Esophagus squamous epithelium (tissue), 5 donors: ENCODE measurements at places on chromosomes 16 and 17.

GRCh38 chr17:79672496-79672895 is 58.2 kb upstream of the ENPP7 start:
- no peak for DNase-seq

DNA sequence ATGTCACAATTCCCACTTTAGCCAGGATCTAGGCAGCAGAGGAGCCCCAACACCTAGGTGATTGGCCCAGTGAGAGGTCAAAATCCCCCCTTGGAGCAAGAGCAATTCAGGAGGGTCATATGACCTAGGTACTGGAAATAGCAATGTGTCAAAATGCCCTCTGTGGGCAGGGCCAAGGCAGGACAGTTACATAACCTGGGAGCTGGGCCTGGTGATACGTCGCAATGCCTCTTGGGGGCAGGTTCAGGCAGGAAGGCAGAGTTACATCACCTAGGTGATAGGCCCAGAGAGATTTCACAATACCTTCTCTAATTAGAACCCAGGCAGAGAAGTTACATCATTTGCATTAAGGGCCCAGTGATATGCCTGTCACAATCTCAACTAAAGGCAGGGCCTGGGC is 1906.3 kb downstream of the TP53TG3F start:
- no peak for DNase-seq

DNA sequence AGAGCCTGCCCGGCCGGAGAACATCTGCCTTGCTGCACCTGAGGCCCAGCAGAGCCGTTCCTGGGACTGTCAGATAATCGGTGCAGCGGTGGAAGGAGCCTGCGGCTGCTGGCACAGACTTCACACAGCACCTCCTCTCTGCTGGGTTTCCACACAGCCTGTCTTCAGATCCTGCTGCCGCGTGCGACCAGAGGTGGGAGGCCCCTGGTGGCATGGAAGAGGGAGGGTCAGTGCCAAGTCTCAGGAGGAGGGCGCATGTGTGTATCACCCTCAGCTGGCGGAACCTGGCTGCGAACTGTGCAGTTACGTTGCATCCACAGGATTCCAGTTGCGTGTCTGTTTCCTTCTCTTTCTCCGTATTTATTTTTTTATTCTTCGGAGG is 3.3 kb downstream of the CDK5R1 start:
- DNase-seq = no peak

- DNase-seq = no peak
Measured at GRCh38 chr17:77907497-77908461, 50.7 kb upstream of the TNRC6C start.

- no peak for DNase-seq
Measured at GRCh38 chr17:21249920-21250703, 3.1 kb downstream of the NATD1 start.

DNA sequence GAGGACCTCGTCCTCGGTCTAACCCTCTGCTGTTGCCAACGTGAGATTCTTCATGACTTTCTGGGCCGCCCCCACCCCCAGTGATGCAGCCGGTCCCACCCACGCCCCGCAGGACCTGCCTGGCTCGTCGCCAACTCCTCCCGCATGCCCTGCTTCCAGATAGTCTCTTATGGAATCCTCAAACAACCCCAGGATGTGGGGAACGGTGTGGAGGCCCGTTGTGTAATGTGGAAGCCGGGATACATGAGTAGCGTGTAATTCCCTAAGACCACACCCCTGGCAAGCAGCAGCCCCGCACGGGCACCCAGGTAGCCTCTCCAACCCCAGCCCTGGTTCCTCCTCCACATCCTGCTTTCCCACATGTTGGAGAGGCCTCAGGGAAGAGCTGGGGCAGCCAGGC is 275.9 kb downstream of the C16orf95 start:
- DNase-seq = no peak

DNA sequence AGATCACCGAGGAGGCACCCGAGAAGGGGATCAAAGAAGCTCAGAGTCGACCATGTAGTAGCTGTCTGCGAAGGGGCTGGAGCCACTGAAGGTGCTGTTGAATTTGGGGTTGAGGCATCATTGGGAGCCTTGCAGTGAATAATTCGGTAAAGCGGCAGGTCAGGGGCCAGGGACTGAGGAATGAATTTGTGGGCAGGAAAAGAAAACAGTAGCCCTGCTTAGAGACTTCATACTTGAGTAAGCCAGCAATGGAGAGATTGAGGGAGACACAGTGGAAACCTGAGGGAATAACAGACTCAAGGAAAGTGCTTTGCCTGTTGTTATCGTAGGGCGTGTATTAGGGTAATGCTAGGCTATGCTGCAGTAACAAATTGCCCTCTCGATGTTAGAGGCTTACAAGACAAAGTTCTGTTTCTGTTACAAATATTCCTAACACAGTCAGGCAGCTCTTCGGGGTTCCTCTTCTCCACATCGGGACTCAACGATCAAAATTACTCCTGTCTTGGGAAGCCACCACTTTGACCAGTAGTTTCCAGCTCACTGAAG is 13.4 kb upstream of the HERPUD1 start:
- DNase-seq = no peak

DNA sequence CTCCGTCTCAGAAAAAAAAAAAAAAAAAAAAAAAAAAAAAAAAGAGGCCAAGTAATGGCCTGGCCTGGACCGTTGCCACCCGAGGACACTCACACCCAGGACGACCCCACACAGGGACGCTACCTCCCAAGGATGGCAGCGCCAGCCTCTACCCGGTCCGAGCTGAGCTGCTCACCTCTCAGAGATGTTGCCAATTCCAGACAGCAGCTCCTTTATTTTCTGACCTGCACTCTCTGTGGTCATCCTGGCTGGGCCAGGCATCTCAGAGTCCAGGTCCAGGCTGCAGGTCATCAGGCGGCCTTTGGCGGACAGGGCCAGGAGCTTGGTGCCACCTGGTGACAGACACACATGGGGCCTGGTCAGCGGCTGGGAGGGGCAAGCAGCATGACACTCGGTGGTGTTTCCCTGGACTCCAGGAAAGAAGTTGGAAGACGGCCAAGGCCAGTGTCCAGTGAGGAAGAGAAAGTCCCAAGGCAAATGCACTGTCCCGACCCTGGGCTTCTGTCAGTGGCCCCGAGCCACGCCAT is 3.1 kb downstream of the FAAP100 start:
- DNase-seq = no peak
